ENCODE measurements at places on chromosomes 4 and X.

- DNase-seq: no peak
These were observed 25.8 kb upstream of the PBDC1 start for GRCh38 chrX:76147106-76147505.

DNA sequence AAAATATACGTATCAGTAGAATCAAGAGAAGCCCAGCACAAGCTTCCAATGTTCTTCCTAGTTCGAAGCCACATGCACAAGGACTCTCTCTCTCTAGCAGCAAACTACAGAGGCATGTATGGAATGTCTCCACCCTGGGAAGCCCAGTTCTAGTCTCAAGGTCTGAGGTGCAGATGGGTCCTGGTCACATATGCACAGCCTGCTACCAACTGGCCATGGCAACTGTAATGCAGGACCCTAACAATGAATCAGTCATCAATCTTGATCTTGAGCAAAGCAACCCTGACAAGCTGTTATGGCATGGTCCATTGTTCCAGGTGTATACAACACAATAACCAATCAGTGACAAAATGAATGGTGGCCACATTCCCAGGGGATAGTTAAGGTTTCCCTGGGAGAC is 55.8 kb downstream of the MBNL3 start:
- DNase-seq: no peak

- no peak for DNase-seq
These were observed 1956.8 kb upstream of the PCDH10 start for GRCh38 chr4:131192318-131192717.

- DNase-seq: no peak
These were observed 32.0 kb downstream of the CTBP1 start for GRCh38 chr4:1216869-1217294.

DNA sequence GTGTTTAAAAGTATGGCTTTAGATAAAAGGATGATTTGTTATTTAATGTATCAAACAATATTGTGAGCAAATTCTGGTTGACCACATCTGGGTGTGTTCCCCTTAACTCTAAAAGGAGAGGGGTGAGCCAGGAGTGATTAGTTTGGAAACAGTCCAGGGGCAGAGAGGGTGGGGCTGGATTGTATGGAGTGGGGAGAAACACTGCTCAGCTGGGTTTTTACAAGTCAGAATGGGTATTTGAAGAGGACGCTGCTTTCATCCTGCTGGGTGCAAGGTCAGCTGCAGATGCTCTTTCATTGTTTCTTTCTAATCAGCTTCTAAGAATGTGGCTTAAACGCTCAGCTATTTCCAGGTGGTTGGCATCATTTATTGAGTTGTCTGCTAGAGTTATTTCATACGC is 82.8 kb upstream of the LIMCH1 start:
- DNase-seq: no peak

- DNase-seq: no peak
These were observed 150.3 kb downstream of the FGF16 start for GRCh38 chrX:77597511-77597910.

DNA sequence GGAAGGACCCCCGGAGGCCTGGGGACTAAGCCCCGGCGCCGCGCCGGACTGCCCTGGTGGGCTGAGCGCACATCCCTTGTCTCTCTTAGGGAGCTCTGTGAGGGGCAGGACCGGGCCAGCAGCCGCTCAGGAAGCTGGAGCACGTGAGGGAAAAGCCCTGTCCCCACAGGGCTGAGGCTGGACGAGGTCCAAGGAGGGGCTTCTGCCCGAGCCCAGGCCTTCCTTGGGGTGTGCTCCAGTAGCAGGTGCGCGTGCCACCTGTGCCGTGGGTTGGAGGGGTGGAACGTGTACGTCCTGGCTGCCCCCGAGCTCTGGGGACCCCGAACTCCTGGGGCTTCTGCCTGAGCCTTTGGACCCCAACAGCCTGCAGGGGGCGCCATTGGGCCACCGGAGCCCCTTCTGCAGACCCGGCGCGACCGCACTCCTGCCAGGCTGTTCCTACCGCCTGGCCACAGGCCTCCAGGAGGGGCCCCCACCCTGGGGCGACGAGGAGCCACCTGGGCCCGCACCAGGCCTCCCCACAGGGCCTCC is 27.2 kb downstream of the TACC3 start:
- peak; percentile 72 for DNase-seq

- no peak for DNase-seq
These were observed 46.6 kb downstream of the AFM start for GRCh38 chr4:73528171-73528570.

DNA sequence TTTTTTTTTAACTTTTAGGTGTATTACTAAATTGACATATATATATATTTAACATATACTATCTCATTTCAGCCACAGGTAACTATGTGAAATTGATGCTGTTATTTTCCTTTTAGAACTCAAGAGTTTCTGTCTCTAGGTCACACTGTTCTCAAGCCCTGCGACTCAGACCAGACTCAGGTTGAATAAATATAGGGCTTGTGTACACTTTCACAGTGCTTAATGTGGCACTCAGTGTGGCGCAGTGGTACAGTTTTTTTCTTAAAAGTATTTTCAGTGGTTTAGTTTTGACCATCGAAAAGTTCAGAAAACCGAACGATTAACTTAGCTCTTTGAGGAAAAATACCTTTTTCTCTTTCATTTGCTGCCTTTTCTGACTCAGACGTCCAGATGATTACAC is 24.7 kb downstream of the PACRGL start:
- DNase-seq: no peak

DNA sequence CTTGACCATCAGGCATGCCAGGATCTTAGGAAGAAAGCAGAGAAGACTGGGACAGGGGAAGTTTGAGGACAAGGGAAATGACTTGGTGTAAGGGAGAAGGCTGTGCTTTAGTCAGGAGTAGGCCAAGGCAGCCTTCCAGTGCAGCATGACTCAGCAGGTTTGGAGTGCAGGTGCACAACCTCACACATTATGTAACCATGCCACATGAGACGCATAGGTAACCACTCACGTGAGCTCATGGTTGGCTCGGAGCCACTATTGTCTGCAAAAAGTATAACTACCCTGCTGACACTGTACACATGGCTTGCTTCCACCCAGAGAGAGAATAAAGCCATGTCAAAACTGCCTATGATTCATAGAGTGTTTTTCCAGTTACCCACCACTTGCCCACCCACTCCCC is 715.9 kb downstream of the SMARCA1 start:
- no peak for DNase-seq

DNA sequence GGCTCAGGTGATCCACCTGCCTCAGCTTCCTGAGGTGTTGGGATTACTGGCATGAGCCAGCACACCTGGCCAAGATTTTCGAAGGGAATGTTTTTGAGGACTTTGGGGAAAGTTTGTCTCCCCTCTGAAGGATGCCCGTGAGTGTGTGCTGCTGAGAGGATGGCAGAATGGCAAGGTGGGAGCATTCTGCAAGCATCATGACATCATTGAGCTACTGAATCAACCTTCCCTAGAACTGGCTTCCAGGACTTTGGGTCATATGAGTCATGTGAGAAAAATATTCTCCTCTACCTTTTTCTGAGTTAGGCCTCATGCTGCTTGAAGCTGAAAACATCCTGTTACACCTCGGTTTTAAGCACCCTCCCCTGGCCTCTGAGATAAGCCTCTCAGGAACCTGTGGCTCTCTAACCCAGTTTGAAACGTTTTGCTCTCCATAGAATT is 31.0 kb downstream of the TMEM131L start:
- DNase-seq: no peak

- DNase-seq: no peak
These were observed 137.8 kb upstream of the FRG1 start for GRCh38 chr4:189802884-189803283.

- no peak for DNase-seq
These were observed 252.9 kb downstream of the GPM6A start for GRCh38 chr4:175559126-175559525.

DNA sequence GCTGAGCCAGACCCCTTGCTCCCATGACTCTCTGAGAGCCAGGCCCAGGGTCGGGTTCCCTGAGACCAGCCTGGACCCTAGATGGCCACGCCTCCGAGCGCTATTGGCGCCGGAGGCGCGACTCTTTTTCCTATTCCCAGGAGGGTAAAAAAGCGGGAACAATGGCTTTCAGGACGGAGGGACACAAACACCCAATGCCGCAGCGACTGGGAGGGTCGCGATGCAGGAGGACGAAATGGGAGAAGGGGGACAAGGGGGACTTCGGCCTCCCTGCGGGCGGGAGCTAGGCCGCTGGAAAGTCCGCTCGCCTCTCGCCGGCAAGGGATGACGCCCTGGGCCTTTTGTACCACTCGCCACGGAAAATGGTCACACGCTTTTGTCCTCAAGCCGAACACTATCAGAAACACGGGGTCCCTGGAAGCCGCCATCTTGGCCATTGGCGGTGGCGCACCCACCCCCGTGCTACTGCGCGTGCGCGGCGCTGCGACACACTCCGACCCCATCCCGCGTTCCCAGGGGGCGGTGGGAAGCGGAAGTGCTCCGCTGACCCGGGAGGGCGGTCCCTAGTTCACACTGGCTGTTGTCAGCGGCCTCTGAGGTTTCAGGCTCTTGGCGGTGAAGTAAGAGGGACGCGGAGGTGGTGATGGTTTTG is 98.4 kb downstream of the ZNF674 start:
- DNase-seq: peak; percentile 89

- no peak for DNase-seq
These were observed 10.4 kb downstream of the PRDM8 start for GRCh38 chr4:80207664-80208063.

All from NCI-H1930 (cell line).